ENCODE measurements at places on chromosomes 2 and 18. TPM values are rescaled to one million over a fixed set of nuclear protein-coding genes. Genes with fewer than 3 reads are reported as not detected.

Gene CTAGE1
- not detected for polyA plus RNA-seq

Gene LBH
- 320 TPM for polyA plus RNA-seq

Gene CD8B
- polyA plus RNA-seq, result not detected

Gene CD8B2
- not detected for polyA plus RNA-seq

Gene IL1R2
- 0.51 TPM for polyA plus RNA-seq

Gene GPR35
- polyA plus RNA-seq, result 0.09 TPM

Gene CREG2
- polyA plus RNA-seq, result 0.08 TPM

- DNase-seq, result no peak
Measured at GRCh38 chr18:25456334-25457010, 104.5 kb upstream of the ZNF521 start.

- DNase-seq, result no peak
Measured at GRCh38 chr2:7033136-7033960, 116.1 kb downstream of the RNF144A start.

- no peak for DNase-seq
Measured at GRCh38 chr2:75133621-75134570, 65.4 kb downstream of the TACR1 start.

GRCh38 chr2:18804536-18804935 lies 215.2 kb upstream of the NT5C1B start:
- no peak for DNase-seq

DNA sequence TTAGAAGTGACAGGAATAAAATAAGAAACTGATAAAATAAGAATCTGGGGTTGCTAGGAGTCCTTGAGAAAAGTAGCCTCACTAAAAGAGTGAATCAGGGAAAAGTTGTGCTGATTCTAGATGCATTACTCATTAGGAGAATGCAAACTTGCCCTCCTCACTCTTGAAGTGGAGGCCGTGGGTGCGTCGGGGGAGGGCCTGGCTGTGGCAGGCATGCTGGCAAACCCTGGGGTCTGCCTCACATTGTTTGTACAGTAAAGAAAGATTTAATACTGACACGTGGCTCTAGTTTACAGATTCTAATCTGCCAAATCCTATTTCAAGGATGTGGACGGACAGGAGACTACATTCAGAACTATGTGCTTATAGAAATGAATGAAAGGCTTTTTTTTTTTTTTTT lies 41.9 kb downstream of the TANC1 start:
- peak; percentile 87 for DNase-seq

DNA sequence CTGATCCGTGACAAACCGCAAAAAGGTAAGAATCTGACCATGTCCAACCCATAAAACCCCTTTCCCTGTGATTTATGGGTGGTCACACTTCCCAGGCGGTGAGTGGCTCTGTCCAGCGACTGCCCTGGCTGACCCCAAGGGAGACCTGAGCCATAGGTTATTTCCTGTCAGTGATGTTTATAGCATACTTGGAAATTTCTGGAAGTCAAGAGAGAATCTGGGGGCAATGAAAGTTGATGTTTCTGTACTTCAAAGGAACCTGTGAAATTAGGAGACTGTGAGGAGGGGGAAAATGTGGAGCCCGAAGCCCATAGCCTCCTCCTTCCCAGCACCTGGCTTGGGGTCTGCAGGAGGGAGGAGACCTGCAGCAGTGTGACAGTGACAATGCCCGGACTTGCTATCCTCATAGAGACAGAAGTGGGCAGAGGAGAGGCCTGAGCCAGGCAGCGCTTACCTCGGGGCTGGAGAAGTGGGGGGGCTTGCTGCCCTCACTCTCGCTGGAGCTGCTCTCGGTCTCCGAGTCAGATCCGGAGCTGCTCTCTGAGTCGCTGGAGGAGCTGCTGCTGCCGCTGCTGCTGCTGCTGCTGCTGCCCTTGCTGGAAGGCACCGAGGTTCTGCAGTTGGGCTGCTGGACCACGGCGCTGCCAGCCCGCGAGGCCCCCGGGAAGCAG lies 111.3 kb upstream of the REV1 start:
- DNase-seq, result no peak

DNA sequence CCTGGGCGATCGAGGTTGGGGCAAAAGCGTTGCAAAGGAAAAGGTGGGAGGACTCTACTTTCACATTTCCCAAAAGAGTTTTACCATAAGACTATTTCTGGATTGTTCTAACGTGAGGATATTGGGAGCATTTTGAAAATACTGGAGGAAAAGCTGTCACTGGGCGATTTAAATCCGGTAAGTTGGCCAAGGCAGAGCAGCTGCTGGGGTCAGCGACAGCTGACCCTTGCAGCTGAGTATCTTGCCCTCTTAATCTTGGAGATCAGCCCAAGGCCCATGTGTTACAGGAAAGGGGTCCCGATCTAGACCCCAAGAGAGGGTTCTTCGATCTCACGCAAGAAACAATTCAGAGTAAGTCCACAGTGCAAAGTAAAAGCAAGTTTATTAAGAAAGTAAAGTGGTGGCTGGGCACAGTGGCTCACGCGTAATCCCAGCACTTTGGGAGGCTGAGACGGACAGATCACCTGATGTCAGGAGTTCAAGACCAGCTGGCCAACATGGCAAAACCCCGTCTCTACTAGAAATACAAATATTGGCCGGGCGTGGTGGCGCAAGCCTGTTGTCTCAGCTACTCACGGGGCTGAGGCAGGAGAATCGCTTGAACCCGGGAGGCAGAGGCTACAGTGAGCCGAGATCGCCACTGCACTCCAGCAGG lies 964 bp upstream of the ST3GAL5 start:
- DNase-seq, result no peak

GRCh38 chr18:61731178-61731577 lies 161.6 kb downstream of the RNF152 start:
- no peak for DNase-seq

- DNase-seq, result peak; percentile 92
Measured at GRCh38 chr2:72222829-72223564, 75.3 kb upstream of the CYP26B1 start.

- DNase-seq, result no peak
Measured at GRCh38 chr2:106816974-106817373, 69.0 kb downstream of the ST6GAL2 start.

- no peak for DNase-seq
Measured at GRCh38 chr2:60282886-60283285, 270.6 kb downstream of the BCL11A start.

GRCh38 chr2:70374616-70375015 lies 72.7 kb upstream of the FAM136A start:
- no peak for DNase-seq

DNA sequence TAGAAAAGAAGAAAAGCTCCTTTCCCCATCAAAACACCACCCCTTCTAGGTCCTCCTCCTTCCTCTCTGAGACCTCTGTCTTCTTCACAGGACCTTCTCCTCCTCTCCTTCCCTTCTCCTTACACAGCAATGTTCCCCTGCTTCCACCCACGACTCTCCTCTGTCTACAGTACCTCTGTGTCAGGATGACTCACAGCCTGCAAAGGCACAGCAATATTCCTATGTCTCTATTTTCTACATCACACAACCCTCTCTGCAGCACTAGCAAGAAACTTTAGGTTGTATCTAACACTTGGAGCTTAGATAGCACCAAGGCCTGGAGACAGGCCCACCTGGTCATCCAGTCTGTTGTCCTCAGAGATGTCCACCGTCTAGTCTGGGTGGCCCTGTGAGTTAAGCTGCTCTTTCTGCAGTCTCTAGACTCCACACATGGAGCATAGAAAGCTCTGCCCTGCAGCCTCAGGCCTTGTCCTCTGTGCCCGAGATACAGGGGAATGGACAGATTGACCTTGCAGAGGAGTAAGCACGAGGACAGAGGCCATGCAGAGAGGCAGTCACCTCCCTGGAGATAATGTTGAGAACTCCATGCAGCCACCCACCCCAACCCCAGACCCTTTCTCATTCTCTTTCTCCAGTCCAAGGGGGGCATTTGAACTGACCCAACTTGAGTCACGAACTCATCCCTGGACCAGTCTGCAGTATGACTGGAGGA lies 212.0 kb downstream of the TNS1 start:
- DNase-seq, result peak; percentile 51

DNA sequence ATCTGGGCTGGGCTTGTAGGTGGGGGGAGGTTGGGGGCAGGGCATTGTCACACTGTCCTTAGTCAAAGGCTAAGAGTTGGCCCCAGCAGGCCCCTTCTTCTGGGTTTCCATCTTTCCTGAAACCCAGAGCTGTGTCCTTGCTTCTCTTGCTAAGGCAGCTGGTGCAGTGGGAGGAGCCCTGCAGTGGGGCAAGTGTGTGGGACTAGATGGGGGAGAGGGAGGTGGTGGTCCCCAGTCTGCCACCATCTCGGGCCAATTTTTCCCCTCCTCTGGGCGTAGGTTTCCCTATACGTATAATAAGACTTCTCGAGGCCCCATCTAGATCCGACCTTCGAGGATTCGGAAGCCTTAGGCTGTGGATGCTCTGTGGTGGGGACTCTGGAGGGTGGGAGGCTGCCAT lies 3.5 kb downstream of the KCNF1 start:
- no peak for DNase-seq

GRCh38 chr2:113980946-113981345 lies 91.1 kb downstream of the ACTR3 start:
- DNase-seq, result peak; percentile 78

DNA sequence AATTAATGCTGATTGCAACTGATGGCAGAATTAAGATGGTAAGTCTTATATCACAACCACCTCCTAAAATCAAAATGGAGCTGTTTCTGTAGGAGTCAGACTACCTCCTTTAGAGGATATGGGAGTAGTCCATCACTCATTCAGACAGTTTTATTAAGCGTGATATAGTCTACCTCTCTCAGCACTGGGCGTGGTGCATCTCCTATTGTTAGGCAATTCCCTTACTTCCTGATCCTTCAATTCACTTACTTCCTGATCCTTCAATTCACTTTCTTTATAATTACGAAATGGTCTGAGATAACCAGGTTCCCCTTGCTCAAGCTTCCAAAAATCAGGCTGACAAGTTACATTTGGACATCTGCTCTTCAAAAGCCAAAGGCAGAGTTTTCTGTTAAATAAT lies 31.9 kb downstream of the ATP8B1 start:
- DNase-seq, result no peak

DNA sequence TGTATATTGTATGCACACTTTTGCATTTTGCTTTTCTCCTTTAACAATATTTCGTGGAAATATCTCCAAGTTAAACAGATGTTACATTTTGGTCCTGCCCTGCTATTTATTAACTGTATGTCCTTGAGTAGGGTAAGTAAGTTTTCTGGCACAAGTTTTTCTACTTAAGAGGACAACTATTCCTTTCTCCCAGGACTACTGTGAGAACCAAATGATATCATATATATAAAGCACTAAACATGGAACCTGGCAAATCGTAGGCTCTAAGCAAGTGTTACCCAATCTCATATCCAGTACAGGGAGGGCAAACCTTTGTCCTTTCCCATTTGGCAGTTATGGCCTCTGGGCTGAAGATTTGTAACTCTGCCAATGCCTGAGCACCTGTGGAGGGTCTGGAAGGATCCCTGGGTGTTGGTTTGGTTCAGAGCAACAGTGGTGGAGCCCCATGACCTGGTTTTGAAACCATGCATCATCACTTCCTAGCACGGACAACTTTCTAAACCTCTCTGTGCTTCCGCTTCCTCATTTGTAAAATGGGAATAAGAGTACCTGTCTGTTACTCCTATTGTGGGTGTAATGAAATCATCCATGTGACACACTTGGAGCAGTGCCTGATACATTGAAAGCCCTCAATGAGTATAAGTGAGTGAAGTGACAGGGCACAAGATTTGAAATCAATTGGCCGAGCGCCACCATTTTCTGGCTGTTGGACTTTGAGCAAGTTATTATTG lies 28.3 kb upstream of the ICOS start:
- no peak for DNase-seq

DNA sequence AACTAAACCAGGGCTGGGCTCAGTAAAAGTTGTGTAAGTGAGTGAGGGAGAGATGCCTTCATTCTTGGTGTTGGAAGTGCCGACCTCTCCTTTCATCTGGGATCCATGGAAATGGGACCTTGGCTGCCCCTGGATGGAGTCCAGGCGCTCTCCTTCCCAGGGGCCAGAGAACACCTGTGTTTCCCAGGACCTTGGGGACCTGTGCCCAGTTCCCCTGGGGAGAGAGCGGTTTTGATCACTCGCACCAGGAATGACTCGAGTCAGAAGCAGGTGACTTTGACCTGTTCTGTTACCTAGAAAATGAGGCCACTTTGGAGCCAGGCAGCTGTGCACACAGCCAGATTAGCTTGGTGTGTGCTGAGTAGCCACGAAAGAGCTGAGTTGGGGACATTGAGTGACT lies 97.3 kb downstream of the SH3BP4 start:
- DNase-seq, result no peak
